T-cell (primary cell): ENCODE measurements at places on chromosomes 1 and 21.

DNA sequence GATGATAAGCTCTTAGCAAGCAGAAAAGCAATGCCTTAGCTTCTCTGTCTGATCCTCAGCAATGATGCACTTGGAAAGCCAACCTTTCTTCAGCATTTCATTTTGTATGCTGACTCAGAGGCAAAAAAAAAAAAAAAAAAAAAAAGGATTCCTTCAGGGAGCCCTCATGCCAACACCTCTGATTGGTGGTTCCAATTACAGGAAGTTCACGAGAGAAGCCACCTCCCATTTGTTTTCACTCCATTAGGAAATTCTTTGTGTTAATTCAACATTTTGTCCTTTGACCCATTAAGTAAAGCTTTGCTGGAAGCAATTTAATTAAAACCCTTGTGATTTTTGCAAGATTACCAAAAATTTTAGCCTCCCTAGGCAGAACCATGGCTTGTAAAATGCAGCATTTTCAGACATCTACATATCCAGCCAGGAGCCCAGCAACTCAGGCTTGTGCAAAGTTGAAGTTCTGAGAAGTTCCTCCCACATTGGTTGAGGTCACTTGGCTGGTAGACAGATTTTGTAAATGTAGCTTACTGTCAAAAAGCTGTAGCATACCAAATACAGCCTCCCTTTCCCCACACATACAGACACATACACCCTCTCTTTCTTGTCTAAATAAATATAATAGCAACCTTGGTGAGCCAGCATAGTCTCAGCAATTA, 27.1 kb upstream of the VTCN1 start:
- DNase-seq = no peak

- no peak for DNase-seq
Measured at GRCh38 chr1:33302325-33302724, 18.6 kb downstream of the A3GALT2 start.

- no peak for DNase-seq
Measured at GRCh38 chr1:184825571-184825970, 70.9 kb upstream of the EDEM3 start.

DNA sequence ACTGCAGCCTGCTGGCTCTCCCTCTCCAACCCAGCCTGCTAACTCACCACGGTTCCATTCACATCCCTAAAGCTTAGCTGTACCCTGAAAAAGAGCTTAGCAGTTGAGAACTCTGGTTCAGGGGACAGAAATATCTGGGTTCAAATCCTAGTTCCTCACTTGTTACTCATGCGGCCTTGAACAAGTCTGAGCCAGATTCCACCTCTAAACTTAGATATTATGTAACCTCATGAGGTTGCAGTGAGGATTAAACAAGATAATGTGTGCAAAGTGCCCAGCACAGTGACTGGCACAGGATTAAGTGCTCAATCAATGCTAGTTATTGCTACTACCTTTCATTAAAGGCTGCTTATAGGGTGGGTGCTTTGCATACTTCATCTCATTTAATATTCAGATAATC, 41.3 kb upstream of the DHCR24 start:
- DNase-seq = no peak

DNA sequence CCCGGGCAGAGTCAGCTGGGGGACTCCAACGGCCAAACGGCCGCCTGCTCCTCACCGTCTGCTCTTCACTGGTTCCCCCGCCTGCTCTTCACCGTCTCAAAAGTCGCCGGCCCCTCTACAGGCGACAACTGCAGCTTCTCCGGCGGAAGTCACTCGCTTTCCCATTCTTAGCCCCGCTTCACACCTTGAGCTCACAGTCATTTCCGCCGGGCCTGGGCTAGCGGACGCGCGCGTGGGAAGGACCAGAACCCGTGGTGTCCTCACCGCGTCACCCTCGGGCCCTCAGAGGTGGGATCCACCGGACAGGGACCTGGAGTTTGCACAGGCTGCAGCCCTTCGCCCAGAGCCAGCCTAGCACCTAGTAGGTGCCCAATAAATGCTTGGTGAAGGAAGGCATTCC, 27.9 kb upstream of the HJV start:
- no peak for DNase-seq

- DNase-seq = no peak
Measured at GRCh38 chr1:55927702-55928290, 651.6 kb downstream of the PLPP3 start.

DNA sequence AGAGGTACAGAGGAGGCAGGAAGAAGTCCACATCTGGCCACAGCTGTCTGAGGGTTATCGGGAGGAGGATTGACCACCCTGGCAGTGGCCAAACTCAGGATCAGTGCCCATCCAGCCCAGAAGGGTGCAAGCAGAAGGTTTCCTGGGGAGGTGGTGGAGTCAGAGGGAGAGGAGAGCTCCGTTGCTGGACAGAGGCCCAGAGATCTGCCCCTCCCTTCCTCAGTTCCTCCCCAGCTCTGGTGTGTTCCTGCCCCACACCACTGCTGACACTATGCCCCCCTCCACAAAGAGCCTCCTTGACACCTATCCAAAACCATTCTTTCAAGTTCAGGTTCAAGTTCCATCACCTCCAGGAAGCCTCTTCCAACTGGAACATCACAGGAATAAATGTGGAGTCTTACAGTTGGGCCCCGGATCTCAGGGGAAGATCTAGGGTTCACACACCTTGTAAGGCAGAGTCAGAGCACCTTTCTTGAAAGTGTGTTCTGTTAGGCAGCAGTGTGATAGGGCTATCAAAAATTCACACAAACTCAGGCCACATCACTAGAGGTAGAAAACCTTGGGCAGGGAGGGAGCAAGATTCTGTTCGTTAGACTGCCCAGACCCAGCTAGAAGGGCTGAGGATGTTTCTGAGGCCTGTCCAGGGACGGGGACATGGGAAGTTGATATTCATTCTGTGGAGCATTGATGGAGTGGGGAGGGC, 7.4 kb downstream of the LDLRAD1 start:
- DNase-seq = no peak

DNA sequence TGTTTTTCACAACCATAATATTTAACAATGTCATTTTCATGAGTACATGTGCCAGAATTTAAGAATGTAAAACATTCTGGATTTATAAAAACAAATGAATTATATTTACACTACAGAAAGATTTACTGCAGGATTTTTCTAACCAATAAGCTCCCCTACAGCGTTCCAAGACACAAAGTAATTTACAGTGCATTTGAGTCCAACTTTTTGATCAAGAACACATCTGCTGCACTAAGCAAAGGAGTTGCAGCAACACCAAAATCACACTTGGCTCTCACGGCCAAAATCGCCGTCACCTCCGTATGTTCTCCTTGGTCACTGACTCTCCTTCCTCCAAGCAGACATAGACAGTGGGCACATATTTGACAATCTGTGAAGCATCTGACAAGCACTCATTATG, 7.7 kb downstream of the VPS26C start:
- no peak for DNase-seq

DNA sequence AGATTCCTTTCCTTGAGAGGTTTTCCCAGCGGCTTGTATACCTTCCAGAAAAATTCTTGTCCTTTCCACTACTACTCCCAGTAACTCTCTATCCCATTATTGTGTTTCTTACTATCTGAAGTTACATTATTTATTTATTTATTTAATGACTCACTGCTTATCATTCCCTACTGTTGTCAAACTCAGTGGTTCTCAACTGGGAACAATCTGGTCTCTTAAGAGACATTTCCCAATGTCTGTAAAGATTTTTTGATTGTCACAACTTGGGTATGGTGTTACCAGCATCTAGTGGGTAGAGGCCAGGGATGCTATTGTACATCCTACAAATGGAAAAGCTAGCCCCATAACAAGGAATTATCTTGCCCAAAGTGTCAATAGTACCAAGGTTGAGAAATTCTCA, 771.5 kb upstream of the ADGRL2 start:
- no peak for DNase-seq
